ENCODE measurements at places on chromosomes 7 and 10.

DNA sequence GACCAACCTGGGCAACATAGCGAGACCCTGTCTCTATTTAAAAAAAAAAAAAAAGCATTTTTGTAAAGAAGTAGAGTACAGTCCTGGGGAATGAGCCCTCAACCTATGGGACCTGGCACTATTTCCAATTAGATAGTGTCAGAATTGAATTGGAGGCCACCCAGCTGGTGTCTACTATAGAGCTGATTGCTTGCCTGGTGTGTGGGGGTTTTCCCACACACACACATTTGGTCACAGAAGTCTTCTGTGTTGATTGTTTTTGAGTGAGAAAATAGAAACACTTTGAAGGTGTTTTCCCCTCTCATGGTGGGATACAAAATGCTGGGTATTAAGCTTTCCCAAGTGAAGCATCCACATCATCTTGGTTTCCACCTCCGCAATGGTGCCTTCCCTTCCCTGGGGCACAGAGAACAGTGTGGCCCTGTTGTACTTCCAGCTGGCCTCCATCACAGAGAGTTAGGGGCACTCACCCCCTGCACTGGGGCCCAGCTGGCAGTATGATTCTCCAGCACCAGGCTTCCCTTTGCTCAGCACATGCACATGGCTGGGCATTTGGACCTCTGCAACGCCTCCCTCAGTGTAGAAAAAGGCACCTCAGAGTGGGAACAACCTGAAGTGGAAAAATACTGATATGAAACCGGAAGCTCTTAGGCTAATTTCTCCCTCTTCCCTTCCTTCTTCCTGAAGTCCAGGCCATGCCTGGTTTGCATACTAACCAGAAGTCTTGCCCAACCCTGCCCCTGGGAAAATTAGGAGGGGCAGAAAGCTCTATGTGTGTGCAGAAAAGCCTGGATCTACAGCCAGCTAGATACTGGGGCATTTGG is 10.7 kb upstream of the NFKB2 start:
- no peak for DNase-seq

- peak; percentile 59 for DNase-seq
These were observed 2.2 kb upstream of the ANTXRL start for GRCh38 chr10:46284286-46285229.

DNA sequence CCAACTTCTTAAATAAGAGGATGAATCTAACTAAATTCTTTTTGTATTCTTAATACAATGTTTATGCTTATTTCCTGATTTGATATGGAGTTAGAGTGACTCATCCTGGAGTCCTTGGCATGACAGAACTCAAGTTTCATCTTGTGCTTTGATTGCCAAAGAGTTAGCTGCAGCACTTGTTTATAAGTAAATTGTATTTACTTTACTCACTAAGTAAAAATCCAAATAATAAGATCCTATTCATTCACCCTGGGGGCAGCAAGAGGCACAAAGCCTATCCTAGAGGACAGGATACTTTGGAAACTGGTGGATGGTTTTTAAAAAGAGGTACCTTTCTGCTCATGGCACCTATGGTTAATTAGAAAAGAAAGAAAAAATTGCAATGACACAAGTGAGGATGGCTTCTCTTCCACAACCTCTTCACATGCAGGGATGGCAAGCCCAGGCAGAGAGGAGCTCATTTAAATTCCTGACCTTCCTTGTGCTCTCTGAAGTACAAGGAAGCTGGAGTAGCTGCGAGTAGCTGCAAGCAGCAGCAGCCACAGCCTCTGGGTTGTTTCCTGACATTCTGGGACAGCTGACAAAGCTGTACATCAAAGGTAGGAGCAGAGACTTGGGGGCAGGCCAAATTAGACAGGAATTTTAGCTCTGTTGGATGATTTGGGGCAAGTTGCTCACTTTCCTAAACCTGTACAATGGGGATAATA is 28.5 kb upstream of the CROT start:
- DNase-seq: no peak

DNA sequence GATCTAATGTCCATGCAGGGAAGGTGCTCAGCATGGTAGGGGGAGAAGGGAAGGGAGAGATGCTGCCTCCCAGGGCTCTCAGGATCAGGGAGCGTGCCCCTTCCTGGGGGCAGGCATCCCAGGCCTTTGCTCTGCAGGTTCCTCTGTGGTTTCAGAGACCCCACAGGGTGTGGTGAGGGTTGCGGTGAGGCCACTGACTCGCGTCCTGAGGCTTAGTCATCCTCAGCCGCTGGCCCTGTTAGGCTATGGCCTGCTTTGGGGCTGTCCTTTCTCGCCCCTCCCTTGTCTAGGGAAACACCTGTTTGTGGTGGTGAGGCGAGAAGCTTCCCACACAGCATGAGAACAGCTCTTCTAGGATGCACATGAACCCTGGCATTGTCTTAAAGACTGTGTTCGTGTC is 558.3 kb upstream of the FOXK1 start:
- no peak for DNase-seq

GRCh38 chr10:133476641-133476990 is 22.9 kb downstream of the SCART1 start:
- no peak for DNase-seq

DNA sequence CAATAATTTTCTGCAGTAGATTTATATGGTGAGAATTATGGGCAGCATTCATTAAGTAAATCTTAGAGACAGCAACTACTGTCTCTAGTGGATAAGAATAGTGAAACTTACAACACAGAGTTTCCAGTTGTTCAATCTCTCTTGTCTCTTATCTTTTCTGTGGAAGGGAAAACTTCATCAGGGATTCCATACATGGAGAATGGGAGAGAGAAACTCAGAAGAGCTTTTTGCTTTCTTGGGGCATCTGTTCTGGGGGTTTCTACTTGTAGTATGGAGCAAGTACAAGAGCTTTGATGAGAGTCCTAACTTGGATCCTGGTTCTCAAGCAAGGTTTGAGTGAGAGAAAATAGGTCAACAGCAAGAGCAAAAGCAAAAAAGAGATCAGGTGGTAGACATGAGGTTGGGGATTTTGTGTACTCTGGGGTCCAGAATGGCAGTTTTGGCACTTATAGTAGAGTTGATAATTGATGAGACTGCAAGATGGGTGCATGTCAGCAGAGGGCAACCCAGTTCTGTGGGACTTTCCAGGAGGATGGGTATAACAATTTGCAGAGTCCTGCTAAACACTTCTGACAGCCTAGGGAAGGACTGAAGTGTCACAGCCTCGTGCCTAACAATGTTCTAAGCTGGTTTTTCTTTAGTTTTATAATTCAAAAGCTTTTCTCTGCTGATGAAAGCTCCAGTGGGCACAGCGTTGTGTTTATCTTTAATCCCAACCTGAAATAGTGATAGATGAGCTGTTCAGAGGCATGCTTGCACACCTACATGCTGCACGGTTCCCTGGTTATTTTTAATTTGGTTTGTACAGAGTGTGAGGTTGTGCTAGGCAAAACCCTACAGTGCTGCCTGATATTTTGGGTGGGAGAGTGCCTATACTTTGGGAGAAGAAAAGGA is 32.0 kb upstream of the STRIP2 start:
- DNase-seq: no peak

- no peak for DNase-seq
These were observed 62.0 kb downstream of the CCNY start for GRCh38 chr10:35398355-35398754.

DNA sequence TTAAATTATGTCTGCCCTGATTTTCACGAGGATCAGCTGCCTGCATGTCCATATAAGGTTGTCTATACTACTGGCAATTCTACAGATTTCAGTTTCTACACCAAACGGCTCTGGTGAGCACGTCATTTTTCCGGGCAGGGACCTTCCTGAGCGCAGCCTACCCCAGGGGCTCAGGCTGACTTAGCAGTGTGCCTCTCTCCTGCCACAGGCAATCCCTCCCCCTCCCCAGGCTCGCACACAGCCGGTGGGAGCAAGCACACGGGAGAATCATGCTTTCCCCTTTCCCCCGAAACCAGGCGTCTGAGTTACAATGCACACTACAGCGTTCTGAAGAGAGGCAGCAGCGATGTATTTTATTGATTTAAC is 1.7 kb downstream of the KLF6 start:
- DNase-seq: no peak

- DNase-seq: no peak
These were observed 6.4 kb downstream of the IKZF1 start for GRCh38 chr7:50310956-50311355.

- DNase-seq: no peak
These were observed 367.6 kb downstream of the MALRD1 start for GRCh38 chr10:19416164-19416563.

- no peak for DNase-seq
These were observed 21.3 kb upstream of the ELN start for GRCh38 chr7:74006451-74007241.

DNA sequence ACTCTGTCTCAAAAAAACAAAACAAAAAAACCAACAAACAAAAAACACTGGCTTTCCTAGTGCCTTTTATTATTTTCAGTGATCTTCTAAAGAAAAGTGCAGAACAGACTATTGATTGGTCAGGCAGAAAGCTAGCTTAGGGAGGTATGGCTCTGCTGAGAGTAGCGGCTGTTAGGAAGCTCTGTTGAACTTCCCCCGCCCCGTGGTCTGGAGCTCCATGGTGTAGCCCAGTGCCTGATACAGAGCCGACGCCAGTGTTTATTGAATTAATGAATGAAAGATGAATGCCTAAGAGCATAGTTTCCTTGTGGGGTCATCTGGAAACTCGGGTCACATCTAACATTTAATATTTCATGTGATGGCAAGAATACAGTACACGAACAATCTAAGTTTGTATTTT is 90.5 kb upstream of the ARMC3 start:
- DNase-seq: no peak

- DNase-seq: no peak
These were observed 201.8 kb downstream of the LHFPL3 start for GRCh38 chr7:104530251-104530650.

GRCh38 chr10:68327889-68328786 is 3.7 kb upstream of the HNRNPH3 start:
- DNase-seq: no peak

- DNase-seq: no peak
These were observed 22.1 kb upstream of the STEAP4 start for GRCh38 chr7:88328787-88329186.

DNA sequence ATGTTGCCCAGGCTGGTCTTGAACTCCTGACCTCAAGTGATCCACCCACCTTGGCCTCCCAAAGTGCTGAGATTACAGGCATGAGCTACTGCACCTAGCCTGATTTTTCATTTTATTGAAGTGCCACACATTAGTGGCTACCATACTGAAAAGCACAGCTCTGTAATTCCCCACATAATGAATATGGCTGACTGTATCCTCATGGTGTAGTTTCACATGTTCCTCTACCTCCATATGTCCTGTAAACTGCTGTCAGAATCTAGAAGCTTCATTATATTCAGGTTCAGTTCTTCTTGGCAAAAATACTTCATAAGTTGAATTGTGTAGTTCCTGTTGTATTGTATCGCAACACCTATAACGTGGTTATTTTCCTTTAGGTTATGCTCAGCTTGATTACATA is 11.1 kb downstream of the JMJD1C start:
- no peak for DNase-seq

GRCh38 chr7:81280531-81280930 is 361.7 kb upstream of the SEMA3C start:
- no peak for DNase-seq

DNA sequence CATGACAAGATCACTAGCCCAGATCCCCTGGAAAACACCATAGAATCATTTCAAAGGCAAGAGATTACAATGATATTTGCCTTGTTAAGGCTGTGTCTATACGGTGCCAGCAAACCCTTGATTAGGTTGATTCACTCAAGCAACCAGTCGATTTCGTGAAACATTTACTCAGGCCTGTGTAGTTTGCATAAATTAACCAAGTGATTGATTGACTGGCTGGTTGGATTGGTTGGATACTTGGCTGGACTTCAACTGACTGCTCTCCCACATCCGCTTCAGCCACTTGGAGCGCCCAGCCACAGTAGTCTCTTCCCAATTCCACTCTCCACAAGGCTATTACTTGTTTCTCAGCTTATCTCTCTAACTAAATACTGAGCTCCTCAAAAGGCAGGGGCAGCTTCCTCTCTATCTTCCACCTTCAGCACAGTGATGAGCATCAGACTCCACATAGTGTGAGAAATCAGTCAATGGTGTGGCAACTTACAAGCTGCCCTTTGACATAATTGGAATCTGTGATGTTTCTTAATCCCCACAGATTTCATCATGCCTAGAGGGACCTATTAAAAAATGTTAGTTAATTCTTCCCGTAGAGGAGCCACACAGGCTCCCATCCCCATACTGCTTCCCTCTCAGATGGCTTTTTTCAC is 217.4 kb downstream of the GRM8 start:
- no peak for DNase-seq

DNA sequence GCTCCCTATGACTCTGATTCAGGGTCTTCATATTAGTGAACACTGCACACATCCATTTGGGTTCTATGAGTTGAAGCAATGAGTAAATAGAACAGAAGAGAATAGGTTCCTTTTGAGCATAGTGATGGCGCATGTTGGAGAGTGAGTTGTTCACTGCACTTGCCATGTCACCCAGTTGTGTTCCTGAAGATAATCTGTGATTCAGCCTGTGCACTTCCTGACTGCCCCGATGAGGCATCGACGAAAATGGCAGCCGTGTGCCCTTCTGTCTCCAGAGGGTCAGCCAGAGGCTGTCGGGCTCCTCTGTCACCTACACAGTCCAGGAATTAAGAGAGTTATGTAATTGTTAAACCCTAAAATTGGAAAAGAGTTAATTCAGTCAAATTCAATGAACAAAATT is 94.7 kb downstream of the GALNT11 start:
- DNase-seq: no peak

- no peak for DNase-seq
These were observed 7.6 kb upstream of the SYPL1 start for GRCh38 chr7:106119719-106120118.

DNA sequence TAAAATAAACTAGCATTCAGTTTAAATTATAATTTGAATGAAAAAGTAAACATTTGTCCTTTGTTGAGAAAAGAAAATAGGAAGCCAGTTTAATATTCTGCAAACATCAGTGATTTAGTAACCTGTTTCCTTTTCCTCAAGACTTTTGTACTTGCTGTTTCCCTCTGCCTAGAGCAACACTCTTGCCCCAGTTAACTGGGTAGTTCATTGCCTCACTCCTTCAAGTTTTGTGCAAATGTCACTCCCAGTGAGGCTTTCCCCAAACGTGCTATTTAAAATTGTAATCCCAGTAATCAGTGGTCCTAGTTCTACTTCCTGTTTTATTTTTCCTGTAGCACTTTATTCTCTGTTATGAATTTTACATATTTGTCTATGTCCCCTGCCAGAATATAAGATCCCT is 23.8 kb downstream of the DLD start:
- DNase-seq: no peak

DNA sequence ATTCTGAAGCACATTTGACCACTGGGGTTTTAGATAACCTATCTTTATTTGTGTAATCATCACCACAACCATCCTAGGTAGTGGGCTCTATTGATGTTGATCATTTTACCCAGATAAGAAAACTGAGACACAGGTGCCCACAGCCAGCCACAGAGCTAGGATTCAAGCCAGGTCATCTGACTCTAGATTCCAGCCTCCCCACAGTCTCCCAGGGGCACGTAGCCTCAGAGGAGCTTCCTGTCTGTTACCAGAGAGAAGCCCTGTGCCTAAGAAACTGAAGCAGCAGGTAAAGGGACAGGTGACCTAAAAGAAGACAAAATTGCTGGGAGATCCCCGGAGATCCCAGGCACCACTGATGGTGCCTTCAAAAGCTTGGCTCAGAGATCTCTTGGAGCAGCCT is 55.8 kb downstream of the ALOX5 start:
- DNase-seq: no peak

All from stimulated activated CD8-positive, alpha-beta memory T cell treated with anti-CD3 and anti-CD28 coated beads, Interleukin-12 subunit alpha, Interleukin-12 subunit beta, amount 100 ng/mL, for 4 hours (primary cell).